Central memory CD4-positive, alpha-beta T cell (primary cell): ENCODE measurements at places on chromosomes 2 and 18.

DNA sequence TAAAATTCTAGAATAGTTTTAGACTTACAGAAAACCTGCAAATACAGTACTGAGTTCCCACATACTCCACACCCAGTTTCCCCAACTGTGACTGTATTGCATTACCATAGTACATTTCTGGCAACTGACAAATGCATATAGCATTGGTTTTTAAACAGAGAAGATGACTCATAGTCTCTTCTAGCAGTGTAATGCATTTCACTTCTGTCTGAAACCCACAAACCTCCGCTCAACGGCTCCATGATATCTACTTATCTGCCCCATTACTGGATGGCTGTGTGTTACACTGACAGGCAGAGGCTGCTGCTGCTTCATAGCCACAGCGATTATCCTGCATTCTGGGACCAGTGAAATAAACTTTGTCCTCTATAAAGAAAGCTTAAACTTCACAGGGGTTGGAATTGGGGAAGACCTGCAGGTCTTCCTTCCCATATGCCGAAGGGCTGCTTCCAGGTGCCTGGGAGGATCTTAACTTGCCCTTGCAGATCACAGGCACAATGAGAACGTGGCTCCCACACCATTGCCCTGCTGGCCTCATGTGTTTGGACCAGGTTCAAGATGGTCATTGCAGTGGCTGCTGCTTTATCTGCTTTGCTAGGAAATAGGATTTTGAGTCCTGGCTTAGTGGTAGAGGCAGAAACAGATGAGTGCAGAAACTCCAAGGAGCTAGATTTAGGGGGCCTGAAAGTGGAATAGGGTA, 742.6 kb upstream of the HS6ST1 start:
- no peak for DNase-seq

- no peak for DNase-seq
Measured at GRCh38 chr2:122908159-122908558, 1116.9 kb upstream of the CNTNAP5 start.

DNA sequence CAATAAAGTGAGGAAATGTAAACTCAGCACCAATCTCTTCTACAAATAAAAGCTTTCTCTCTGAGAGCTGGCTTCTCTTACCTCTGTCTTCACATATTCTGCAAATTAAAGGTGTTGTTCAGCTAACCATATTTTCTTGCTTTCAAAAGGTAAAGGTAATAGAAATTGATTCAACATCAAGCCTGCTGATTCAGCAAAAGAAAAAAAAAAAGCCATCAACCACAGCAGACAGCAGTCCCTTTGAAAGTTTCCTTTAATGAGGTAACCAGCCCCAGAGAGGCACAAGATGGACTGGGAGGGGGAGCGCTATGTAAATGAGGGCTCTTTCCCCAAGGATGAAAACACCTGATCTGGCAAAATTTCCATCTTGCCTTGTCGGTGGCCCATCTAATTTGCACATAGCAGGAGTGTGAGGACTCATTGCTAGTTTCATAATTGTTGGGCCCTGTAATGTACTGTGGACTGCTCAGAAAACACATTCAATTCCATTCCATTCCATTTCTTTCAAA, 154.9 kb upstream of the SOX11 start:
- DNase-seq: no peak

DNA sequence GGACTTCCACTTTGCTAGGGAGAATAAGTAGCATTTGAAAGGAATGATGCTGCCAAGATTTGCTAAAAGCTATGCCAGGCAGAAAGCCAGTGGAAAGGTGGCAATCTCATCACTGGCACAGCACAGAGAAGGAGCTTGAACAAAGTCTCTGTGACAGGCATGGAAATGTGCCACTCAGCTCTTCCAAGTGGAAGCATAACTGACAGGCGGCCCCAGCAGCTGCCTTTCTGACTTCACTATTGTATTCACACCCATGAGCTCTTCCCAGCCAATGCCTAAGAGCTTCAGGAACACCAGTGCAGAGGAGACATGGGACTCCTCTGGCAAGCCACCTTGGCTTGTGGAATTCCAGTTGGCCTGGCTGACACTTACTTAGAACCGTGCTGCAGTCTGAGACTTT, 134.6 kb upstream of the REG3G start:
- DNase-seq: no peak

- DNase-seq: no peak
Measured at GRCh38 chr2:106642679-106643078, 155.5 kb downstream of the CD8B2 start.

GRCh38 chr2:120875431-120875830, 139.8 kb downstream of the GLI2 start:
- no peak for DNase-seq
